ENCODE measurements at places on chromosomes 12 and 14.

DNA sequence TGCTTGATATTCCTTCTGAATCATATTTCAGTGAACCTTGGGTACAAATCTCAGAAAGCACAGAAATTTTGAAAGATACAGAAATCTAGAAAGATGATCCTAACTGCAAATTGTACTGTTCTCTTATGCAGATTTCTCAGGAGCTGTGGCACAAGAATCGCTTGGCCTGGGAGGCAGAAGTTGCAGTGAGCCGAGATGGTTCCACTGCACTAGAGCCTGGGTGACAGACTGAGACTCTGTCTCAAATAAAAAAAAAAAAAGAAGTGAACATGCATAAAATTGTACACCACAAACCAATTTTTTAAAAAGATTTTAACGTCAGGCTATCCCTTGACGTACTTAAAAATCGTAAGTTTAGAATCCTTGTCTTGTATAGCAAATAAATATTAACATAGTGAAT, 31.3 kb downstream of the SCAF11 start:
- no peak for DNase-seq

GRCh38 chr14:55000381-55000780, 26.5 kb downstream of the WDHD1 start:
- no peak for DNase-seq

- DNase-seq: no peak
Observed at GRCh38 chr14:88546621-88547385, 8.0 kb downstream of the PTPN21 start.

DNA sequence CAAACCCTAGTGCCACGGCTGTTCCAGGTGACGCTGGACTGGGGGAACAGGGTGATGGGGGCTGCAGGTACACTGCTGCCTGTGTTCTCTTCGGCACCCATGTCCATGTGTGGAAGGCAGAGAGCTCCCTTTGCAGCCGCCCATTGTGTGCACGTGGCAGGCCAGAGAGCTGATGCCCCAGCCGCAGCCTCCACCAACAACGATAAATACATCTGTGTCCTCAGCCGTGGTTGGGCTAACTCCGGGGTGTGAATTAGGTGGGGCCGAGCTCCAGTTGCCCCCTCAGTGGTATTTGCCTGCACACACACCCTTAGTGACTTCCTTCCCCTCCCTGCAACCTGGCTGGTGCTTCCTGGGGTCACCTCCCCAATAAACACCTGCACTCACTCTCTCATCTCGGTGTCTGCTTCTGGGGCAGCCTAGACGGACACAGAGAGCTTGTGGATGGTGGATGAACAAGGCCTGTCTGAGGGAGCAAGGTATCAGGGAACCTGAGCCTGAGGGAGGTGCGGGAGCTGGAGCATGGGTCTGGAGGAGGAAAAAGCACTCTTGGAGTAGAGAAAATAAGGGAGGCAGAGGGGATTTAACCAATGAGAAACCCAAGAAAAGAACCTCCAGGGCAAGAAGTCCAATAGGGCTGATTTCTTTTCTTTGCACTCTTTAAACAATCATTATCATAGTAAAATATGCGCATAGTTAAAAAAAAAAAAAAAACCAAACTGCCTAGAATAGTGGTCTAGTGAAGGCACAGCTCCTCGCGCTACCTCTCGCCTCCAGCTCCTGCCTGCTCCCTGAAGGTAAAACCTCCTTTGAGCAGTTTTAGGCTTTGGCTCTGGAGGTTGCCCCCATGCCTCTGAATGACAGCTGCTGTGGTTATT, 112.6 kb downstream of the ZNF664 start:
- DNase-seq: no peak

GRCh38 chr14:96676166-96676565, 121.0 kb upstream of the VRK1 start:
- no peak for DNase-seq

DNA sequence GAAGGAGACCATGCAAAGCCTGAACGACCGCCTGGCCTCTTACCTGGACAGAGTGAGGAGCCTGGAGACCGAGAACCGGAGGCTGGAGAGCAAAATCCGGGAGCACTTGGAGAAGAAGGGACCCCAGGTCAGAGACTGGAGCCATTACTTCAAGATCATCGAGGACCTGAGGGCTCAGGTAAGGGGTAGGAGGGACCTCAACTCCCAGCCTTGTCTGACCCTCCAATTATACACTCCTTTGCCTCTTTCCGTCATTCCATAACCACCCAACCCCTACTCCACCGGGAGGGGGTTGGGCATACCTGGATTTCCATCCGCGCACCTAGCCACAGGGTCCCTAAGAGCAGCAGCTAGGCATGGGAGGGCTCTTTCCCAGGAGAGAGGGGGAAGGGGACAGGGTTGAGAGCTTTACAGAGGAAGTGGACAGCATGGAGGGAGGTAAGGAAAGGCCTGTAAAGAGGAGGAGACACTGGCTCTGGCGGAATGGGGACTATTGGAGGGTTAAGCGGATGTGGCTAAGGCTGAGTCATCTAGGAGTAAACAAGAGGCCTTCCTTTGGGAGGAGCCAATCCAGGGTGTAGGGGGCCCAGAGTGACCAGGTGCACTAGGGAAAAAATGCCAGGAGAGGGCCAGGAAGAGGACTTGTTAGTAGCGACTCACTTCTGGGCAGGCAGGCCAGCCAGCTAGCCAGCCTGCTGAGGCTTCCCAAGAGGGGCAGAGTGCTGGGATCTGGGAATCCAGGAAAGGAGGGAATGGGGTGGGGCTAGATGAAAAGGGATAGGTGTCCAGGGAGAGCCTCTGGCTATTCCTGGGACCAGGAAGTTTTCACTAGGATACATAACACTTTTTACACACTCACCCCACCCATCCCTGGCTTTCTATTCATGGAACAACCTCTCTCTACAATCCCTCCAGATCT, 754 bp downstream of the KRT18 start:
- peak; percentile 93 for DNase-seq

DNA sequence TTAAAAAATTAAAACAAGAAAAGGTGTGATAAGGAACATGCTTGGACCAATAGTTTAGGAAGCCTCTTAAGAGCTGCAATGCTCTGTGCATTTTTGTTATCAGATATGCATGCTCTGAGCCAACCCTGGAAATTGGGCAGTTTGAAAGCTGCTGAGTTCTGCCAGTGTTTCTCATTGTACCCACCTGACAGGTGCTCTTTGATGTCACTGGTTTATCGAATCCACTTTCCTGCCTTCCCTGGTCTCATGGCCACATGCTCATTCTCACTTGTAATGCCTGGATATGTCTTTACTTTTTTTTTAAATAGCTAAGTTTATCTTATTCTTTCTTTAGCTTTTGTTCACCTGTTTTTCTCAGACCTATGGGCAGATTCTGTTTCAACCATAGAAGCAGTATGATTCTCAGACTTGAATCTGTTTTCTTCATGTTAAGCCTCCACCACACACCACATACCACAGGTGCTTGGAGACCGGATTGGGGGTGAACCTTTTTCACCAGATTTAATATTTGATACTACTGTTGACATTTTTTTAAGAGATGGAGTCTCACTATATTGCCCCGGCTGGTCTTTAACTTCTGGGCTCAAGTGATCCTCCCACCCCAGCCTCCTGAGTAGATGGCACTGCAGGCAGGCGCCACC, 90.7 kb downstream of the ESR2 start:
- no peak for DNase-seq

DNA sequence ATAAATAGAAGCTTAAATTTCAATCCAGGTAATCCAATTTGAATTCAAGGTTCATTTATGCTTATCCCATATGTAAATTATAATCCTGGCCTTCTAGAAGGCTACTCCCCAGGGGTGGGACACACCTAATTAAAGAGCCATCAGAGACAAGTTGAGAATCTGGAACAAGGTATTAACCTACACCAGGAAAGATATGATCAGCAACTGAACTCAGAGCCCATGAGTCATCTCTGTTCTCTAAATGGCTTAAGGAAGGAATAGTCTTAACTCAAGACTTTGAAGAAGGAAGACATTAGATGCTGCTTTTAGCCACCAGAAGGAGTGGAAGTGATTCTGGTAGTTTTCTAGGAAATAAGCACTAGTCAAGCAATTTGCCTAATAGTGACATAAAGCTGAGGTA, 88.0 kb downstream of the KIF21A start:
- no peak for DNase-seq

DNA sequence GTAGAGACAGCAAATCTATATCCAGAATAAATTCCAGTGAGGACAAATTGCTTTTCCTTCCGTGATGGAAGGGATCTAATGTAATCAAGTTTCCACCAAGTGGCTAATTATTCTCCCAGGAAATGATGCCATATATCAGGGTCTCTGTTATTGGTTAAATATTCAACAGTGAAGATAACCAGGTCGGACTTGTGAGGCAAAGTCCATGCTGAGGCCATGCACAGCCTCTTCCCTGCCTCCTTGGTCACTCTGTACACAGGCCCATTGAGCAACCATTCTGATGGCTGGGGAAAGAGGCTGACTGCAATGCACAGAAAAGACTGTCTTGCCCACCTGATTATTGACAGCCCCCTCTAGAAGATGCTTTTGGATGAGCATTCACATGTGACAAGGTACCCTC, 90.1 kb downstream of the TNFAIP2 start:
- no peak for DNase-seq

DNA sequence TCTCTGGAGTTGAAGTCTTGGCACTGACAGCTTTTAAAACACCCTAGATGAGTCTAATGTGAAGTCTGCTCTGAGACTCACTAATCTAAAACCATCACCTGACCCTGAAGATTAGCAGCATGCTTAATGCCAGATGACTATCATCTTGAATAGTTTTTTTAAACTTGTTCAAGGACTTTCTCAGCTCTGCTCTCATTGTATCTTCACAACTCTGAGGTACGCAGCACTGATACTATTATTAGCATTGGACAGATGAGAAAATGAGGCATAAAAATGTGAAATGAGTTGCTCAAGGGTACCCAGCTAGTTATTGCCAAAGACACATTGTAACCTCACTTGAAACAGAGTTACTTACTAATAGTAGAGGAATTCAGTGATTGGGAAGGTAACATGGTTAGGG, 4.8 kb downstream of the SLC38A1 start:
- DNase-seq: no peak

GRCh38 chr12:117408161-117408791, 46.9 kb upstream of the NOS1 start:
- DNase-seq: peak; percentile 19

- no peak for DNase-seq
Observed at GRCh38 chr14:104009297-104009696, 67.0 kb upstream of the RD3L start.

DNA sequence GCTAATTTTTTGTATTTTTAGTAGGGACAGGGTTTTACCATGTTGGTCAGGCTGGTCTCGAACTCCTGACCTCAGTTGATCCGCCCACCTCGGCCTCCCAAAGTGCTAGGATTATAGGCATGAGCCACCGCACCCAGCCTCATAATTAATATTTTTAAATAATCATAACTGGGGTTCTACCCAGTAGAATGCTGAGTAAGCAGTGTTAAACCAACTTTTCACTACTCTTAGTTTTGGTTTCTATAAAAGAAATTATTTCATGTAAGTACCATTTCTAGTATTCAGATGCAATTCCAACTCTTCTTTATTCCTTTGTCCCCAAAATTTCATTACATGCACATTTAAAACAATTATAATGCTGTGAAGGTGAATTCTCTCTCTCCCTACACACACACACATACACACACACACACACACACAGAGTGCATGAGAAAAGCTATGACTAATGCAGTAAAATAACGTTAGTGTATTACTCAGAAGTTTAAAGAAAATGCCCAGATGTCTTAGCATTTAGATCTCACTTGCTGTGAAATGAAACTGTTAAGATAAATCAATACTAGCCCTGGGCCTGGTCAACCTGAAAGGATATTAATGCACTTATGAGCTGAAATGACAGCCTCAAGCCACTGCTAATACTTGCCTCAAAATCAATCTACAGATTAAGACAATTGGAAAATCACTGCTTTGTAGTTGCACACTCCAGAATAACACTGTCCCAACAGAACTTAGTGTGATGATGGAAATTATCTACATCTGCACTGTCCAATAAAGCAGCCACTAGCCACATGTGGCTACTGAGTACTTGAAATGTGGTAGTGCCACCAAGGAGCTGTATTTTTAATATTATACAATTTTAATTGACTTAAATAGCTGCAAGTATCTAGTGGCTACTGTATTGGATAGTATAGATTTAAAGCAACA, 36.0 kb downstream of the PTPN21 start:
- no peak for DNase-seq

- DNase-seq: no peak
Observed at GRCh38 chr12:21552635-21553328, 26.7 kb downstream of the SPX start.

GRCh38 chr12:88854260-88854659, 274.0 kb upstream of the KITLG start:
- no peak for DNase-seq

DNA sequence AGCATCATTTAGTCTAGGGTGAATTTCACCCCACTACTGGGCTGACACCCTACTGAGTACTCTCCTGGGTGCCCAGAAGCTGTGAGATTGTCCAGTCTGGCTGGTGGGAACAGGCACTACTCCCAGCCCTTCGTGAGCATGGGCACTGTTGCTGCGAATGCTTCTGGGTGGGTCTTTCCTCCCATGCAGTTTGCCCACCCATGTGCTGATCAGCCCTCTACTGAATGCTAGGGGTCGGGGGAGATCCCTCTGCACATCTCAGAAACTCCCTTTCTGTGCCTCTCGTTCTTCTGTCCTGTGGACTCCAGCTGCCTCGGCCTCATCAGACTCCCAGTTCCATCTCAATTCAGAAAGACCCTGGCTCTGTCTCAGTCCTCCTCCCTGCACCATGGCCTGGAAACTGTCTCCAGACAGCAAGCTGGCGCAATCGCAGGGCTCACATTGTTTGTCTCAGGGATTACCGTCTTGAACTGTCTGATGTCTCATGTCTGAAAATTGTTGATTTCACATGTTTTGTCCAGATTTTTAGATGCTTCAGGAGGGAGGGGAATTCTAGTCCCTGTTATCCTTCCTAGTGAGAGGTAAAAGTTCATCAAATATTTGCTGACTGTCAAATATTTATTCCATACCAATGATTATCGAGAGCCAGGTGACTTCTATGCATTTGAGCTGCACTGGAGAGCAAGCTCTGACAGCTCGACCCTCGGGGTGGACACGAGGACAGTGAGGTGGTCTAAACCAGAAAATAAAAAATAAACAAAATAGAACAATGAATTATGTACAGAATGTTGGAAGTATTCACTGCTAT, 316.6 kb upstream of the RTL1 start:
- no peak for DNase-seq

GRCh38 chr12:66321435-66321834, 19.1 kb downstream of the HELB start:
- DNase-seq: no peak

DNA sequence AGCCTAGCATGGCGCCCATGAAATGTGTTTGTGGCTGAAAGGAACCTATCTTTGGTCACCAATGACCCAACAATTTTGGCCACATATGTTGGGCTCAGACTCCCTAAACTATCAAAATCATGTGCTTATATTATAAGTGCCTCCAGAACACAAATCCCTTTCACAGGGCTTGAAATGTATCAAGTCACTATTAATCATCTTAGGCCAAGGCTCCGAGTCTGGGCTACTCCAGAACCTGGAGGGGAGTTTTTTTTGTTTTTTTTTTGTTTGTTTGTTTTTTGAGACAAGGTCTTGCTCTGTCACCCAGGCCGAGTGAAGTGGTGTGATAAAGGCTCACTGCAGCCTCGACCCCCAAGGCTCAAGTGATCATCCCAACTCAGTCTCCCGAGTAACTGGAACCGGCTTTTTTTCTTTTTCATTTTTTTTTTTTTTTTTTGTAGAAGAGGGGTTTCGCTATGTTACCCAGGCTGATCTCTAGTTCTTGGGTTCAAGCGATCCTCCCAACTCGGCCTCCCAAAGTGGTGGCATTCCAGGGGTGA, 989 bp upstream of the DRAM1 start:
- no peak for DNase-seq
